ENCODE measurements at places on chromosomes 5 and 9.

GRCh38 chr5:855771-856530 lies 5.2 kb upstream of the ZDHHC11 start:
- no peak for DNase-seq

DNA sequence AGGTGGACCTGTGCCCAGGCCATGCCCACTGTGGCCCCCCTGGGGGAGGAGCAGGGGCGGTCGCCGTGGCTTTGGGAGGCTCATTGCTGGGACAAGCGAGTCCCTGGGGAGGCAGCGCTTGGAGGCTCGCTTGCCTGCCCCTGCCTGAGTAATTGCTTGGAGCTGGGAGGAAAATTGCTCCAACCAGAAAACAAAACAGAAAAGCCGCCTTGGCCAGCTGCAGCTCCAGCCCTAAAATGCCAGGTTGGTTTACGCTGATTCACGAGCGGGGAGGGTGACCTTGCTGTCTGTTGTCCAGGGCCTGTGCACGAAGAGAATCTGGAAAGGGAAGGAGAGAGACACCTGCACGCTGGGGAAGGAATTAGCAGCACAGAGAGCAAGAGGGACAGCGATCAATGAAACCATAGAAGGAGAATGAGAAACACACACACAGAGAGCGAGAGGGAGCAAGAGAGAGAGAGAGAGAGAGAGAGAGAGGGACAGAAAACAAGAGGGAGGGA lies 25.3 kb downstream of the NTNG2 start:
- DNase-seq, result no peak

- DNase-seq, result no peak
Measured at GRCh38 chr5:77012601-77013000, 17.6 kb upstream of the AGGF1 start.

- no peak for DNase-seq
Measured at GRCh38 chr9:21523021-21524014, 41.2 kb upstream of the IFNE start.
